ENCODE measurements at places on chromosomes 2 and 18.

- no peak for DNase-seq
Measured at GRCh38 chr2:80135001-80135400, 169.6 kb downstream of the LRRTM1 start.

DNA sequence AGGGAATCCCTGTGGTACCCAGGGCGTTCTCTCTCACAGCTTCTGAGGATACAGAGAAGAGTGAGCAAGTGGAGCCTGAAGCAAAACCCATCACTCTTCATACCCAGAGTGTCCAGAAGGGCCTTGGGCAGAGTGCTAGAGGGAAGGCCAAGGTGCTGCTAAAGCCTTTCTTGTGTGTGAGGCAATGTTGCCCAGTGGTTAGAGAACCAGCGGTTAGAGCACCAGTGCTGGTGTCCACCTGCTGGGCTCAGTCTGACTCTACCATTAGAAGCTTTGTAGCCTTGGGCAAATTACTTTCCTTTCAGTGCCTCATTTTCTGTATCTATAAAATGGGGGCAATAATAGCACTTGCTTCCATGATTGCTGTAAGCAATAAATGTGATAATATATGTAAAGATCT lies 210.5 kb upstream of the SKOR2 start:
- DNase-seq = no peak

- no peak for DNase-seq
Measured at GRCh38 chr2:26767894-26768487, 3.9 kb downstream of the SLC35F6 start.

- no peak for DNase-seq
Measured at GRCh38 chr2:95264624-95265023, 9.6 kb upstream of the PROM2 start.

DNA sequence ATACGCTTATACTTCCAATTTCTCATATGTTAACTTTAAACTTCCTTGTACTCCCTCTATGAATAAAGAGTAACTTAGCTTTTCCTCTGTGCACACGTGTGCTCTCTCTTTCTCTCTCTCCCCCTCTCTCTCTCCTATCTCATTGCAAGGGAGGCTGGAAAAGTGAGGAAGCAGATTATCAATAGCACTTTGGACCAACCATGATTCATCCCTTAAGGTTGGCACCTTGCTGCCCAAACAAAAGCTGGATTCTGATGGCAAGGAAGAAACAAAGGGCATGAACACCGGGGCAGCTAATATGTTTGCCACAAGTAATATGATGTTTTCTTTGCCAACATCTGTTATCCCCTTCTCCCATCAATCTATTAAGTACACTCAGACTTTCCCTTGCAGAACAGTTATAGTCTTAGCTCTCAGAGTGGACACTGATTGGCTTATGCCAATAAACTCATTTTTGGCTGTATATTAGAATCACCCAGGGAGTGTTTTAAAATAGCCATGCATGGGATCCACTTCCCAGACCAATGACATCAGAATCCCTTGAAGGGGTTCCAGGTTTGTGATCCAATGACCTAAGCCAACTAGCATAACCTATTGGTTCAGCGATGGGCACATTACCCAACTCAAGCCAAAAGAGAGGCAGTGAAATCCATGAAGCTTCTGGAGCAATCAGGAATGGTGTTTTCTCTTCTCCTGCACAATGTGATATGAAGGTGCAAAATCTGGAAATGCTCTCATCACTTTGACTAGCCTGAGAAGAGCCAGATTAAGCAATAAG lies 60.3 kb downstream of the MREG start:
- no peak for DNase-seq

GRCh38 chr2:186950694-186951093 lies 101.7 kb upstream of the ZSWIM2 start:
- no peak for DNase-seq

DNA sequence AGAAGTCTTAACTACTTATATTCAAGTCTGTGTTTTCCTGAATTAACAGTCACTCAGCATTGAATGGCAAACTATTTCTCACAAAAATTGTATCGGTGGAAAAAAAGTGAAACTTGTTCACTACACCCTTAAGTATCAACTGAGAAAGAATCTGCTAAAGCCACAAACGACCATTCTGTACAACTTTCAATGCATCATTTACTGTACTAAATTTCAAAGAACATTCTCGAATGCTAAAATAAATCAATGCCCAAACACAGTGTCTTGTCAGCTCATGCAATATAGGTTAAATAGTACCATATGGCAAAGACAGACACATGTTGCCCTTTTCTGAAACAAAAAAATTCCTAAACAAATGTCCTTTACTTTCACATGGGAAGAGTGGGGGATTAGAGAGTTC lies 9.0 kb downstream of the ZNF516 start:
- no peak for DNase-seq

DNA sequence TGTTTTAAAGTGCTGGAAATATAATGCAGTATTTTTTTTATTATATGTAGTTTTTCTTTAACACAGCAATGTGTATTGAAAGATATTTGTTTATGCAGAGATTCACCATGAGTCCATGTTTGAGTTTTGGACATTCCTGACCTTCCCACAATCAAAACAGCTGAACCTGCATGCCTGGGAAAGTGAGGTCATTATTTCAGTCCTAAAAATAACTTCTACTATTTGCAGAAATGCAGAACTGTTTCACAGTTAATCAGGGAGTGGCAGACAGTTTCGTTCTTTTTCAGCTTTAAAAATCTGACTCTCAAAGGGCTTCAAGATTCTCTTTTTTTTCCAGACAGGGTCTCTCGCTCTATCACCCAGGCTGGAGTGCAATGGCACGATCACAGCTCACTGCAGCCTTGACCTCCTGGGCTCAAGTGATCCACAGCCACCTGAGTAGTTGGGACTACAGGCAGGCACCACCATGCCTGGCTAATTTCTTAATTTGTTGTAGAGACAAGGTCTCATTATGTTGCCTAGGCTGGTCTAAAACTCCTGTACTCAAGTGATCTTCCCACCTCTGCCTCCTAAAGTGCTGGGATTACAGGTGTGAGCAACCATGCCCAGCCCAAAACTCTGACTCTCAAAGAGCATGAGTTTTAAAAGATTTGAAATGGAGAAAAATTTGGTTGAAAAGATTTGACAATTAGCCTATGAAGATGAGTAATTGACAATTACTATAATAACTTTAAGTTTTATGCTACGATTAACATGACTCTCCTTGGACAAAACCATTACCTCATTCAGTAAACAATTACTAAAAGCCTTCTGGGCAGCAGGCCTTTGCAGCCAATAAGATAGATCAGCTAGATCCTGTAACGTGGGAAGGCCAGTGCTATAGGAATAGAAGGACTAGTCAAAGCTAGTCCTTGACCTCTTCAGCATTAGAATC lies 5.0 kb upstream of the MYL12B start:
- DNase-seq = no peak

GRCh38 chr2:45651415-45652089 lies at the start of gene PRKCE:
Gene PRKCE, plus strand, starts transcription at chr2:45651675.
- DNase-seq = peak; percentile 73

- no peak for DNase-seq
Measured at GRCh38 chr2:188600536-188601210, 309.0 kb downstream of the GULP1 start.

DNA sequence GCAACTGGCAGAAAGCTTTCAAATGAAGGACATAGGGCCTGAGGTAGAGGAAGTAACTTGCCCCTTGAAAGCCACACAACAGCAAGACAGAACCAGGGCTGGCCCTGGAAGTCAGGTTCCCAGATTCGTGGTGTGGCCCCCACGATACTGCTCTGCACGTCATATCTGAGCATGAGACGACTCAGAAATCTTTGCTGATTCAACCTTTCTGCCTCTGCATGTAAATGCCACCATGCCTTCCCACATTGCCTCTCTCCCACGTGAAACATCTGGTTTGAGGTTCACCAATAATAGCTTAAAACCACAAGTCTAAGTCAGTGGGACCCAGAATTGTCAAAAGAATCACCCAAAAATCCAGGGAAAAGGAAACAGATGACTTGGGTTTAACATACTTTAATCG lies 214.0 kb upstream of the TRIB2 start:
- no peak for DNase-seq

GRCh38 chr18:71625556-71626090 lies 918.5 kb downstream of the CBLN2 start:
- no peak for DNase-seq

DNA sequence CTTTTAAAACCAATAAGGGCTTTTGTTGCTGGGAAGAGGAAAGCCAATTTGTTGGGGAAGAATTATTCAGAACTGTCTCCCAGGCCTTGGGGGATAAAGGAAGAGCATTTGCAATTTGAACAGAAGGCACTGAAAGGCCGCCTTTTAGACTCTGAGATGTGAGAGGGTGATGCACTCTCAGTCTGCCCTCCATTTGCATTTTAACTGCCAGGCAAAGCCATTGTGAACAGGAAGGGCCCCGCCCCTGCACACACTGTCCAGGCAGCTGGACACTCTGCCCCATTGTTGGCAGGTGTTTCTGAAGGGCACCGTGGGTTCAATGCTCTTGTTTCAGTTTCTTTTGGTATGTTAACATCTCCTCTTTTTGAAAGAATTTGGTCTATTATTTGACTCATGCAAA lies 169.5 kb upstream of the COPS8 start:
- no peak for DNase-seq

GRCh38 chr2:203873921-203874631 lies 6.5 kb downstream of the CTLA4 start:
- peak; percentile 30 for DNase-seq

GRCh38 chr18:11411048-11411447 lies 198.3 kb upstream of the SLC35G4 start:
- no peak for DNase-seq

DNA sequence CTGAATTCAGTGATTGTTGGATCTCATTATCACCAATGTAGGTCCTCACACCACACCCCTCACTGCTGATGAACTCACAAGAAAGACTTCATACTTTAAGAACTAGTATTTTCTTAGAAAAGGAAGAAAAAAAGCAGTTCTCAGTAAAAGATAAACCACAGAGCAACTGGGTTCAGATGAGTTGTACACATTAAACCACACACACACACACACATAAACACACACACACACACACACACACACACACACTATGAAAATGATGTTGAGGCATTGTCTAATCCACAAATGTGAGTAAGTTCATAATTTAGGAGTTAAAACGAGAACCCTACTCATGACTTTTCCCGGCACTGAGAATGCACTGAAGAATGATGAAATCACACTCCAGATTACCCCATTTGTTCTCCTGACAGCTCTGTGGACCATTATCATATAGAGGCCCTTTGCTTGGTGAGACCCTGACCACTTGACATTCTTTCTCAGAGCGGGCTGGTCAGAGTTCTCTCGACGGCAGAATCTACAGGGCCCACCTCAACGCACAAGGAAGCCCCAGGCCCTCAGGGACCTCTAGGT lies 106.2 kb downstream of the BCL2 start:
- DNase-seq = peak; percentile 60

GRCh38 chr2:6864231-6864754 lies 1.4 kb downstream of the CMPK2 start:
- DNase-seq = no peak

- DNase-seq = peak; percentile 28
Measured at GRCh38 chr2:88600038-88600465, 27.2 kb downstream of the EIF2AK3 start.

GRCh38 chr2:174529916-174530315 lies 43.1 kb upstream of the GPR155 start:
- no peak for DNase-seq

- DNase-seq = no peak
Measured at GRCh38 chr2:149800624-149801542, 213.3 kb upstream of the MMADHC start.

GRCh38 chr18:12766986-12767433 lies 64.2 kb downstream of the PSMG2 start:
- no peak for DNase-seq

- DNase-seq = no peak
Measured at GRCh38 chr2:23496456-23496855, 111.5 kb downstream of the KLHL29 start.

- DNase-seq = no peak
Measured at GRCh38 chr2:10792660-10793400, 19.8 kb downstream of the PDIA6 start.

- no peak for DNase-seq
Measured at GRCh38 chr2:98012561-98012991, 16.8 kb upstream of the TMEM131 start.

GRCh38 chr2:182716650-182716979 lies 558 bp downstream of the DNAJC10 start:
- peak; percentile 27 for DNase-seq

- no peak for DNase-seq
Measured at GRCh38 chr18:49768051-49768391, 45.3 kb downstream of the ACAA2 start.

DNA sequence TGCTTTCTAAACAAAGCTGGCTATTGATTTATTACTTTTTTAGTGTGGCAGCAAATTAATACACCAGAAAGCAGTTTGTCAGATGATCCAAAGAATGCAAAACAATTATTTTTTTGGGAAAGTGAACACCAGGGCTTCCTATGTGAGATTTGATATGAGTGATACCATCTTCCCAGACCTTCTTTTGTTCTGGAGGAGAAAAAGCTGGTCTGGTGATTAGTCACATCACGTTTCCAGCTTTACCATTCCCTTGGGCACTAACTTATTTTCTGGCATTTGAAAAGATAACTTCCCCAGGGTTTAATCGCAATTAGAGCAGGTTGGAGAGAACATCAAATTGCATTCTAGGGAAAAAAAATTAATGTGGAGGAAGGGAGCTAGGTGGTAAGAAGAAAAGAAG lies 182.9 kb upstream of the TANK start:
- no peak for DNase-seq

DNA sequence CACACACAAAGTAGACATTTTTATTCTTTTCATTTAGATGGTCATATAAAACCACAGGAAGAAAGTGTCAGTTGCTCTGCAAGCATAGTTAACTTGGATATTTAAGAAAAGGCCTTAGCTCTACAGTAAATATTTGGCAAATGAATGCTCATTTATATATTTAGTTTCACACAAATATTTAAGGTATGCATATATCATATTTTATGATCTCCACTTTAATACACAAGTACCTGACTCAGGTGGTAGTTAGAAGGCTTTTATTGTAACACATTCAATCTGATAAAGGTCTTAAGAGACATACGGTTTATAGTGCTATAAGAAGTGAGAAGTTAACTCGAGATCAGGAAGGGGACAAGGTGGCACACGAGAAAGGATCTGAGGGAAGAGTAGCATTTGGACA lies 363.1 kb downstream of the NBAS start:
- DNase-seq = no peak

- DNase-seq = no peak
Measured at GRCh38 chr2:43605851-43606250, 10.0 kb upstream of the THADA start.

- DNase-seq = peak; percentile 44
Measured at GRCh38 chr2:96921561-96922319, 51.9 kb upstream of the SEMA4C start.

All from activated naive CD4-positive, alpha-beta T cell treated with anti-CD3 and anti-CD28 coated beads, Interleukin-2, amount 10 ng/mL, durations not matched to agents 7 days and 5 days (primary cell).